ENCODE measurements at places on chromosomes 5 and 9.
A peak's percentile ranks its signal among the peaks of the same experiment; 100 is the strongest.

- no peak for DNase-seq
These were observed 38.5 kb upstream of the STX17 start for GRCh38 chr9:99867968-99868367.

DNA sequence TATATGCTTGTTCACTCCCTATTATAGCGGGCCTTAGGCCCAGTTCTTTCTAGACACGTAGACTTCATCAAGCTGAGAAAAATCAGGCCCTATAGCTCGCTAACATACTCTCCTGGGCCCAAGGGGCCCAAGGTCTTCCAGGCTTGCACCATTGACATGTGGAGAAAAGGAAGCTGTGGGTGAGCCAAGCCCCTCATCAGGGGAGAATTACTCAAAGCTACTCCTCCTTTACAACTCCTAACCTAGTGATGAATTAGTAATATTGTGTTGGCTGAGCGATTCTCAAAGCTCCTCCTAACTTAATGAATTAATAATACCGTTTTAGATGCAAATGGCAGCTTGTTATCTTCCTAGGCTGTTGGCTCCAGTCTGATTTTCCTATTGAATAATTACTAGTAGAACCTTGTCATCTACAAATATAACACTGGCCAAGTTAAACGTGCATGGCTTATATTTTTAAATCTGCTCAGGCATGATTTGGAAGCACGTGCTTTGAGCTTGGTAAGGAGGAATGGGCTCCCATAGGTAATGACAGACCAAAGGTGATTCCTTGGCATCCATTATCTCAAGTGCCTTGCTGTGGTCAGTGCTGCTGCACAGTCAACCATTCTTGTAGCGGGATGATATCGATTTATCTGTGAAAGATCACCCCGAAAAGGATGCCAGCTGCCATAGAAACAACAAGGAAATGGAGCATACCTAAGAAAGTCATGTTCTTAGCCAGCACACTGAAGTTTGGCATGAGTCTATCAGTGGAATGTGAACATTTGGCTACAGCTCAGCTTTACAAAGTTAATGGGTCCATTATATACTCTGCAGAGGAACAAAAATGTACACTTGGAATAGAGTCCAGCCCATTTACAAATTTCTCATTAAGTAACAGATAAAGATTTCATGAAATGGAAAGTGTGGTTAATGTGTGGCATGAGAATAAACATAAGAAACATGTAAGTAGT lies 23.8 kb downstream of the LVRN start:
- DNase-seq = no peak

- no peak for DNase-seq
These were observed 45.5 kb downstream of the RXRA start for GRCh38 chr9:134371731-134372130.

DNA sequence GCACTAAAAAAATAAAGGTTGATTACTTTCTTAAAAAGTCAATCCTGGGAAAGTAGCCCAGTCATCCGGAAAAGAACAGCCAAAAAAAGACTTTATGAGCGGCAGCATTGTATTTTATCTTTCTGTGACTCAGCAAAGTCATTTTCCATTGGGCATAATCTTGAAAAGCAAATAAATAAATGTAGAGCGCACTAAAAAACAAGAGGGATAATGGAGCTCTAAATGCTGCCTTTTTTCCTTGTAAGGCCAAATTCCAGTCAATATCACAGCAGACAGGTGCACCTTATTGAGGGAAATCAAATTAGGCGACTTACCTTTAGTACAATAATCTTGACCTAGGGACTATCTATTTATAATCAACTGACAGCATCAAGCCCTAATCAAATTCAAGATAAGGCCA lies 266.8 kb downstream of the MTRR start:
- no peak for DNase-seq

- DNase-seq = no peak
These were observed 29.8 kb downstream of the NR4A3 start for GRCh38 chr9:99851500-99851822.

- DNase-seq = peak; percentile 15
These were observed 16.9 kb downstream of the IL5 start for GRCh38 chr5:132526290-132526973.

DNA sequence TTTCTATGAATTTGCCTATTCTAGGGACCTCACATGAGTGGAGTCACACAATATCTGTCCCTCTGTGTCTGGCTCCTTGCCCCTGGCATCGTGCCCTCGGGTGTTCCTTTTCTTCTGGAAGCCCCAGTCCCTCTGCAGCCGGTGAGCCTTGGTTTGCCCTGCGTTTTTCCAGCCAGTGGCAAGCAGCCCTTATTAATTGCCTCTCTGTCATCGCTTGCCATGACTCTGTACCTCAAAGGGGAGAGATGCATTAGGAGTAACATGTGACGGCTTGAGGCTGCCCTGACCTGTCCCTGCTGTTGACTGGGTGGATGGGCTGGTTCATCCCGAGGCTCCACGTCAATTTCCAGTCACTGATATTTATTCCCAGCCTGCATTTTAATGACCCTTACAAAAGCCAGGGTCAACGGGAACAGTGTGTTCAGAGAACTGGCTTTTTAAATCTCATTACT lies 87.3 kb downstream of the CFAP90 start:
- DNase-seq = no peak

DNA sequence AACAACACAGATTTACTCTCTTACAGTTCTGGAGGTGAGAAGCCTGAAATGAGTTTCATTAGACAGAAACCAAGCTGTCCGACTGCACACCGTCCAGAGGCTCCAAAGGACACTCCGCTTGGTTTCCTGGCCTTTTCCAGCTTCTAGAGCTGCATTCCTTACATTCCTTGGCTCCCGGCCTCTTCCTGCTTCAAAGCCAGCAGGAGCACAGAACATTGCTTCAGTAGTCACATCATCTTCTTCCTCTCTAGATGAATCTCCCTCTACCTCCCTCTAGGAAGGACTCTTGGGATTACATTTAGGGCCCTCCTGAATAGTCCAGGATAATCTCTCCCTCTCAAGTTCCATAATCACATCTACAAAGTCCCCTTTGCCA lies 213.3 kb downstream of the CDK5RAP2 start:
- no peak for DNase-seq

GRCh38 chr9:71780953-71781352 lies 12.6 kb upstream of the CEMIP2 start:
- DNase-seq = no peak

GRCh38 chr9:134358026-134358661 lies 31.9 kb downstream of the RXRA start:
- DNase-seq = no peak

DNA sequence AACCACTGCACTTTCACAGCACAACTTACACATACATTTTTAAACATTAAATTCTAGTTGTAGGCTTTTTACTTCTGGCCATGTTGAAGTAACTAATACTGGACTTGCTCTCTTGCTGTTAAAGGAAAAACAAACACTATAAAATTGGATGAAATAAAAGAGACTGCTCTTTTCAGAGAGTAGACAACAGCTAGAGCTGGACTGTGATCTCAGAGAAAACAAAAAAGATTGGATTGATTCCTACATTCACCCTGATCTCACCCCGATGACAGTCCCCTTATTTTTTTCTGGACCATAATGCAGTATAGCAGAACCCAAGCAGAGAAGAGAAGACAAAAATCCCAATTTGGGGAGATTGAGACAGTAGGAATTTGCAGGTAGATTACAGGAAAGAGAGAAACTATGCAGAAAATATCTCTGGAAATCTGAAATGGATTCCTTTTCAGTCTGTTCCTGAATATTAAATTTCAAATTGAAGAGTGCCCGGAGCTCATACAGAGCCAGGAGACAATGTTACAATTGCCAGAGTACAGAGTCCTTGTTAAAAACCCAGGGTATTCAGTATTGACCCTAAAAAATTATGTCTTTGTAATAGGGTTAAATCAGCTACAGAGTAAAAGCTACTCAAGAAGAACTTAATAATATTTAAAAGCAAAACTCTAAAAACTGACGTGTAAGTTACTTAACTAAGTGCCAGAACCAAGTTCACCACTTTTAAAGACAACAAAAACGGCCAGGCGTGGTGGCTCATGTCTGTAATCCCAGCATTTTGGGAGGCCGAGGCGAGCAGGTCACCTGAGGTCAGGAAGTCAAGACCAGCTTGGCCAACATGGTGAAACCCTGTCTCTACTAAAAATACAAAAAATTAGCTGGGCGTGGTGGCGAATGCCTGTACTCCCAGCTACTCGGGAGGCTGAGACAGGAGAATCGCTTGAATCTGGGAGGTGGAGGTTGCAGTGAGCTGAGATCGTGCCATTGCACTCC lies 208.6 kb downstream of the MPDZ start:
- no peak for DNase-seq

- no peak for DNase-seq
These were observed 791.9 kb upstream of the CDH6 start for GRCh38 chr5:30401479-30402058.

DNA sequence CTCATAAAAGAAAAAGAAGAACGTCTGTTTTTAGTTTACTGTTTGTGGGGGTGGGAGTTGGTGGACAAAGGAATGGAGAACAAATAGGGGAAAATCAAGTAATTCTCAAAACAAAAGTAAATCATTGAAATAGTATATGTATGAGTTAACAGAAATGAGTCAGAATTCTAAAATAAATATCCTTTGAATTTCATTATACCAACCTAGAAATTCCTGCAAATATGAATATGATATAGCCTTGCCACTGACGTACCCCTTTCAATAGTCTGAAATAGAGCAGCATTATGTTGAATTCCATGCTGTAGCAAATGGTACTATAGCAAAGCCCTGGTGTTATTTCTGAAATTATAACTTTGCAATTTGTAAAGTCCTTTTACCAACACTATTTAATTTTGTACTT lies 29.6 kb upstream of the DTWD2 start:
- DNase-seq = no peak

- no peak for DNase-seq
These were observed 102.6 kb upstream of the TLE4 start for GRCh38 chr9:79469164-79469563.

DNA sequence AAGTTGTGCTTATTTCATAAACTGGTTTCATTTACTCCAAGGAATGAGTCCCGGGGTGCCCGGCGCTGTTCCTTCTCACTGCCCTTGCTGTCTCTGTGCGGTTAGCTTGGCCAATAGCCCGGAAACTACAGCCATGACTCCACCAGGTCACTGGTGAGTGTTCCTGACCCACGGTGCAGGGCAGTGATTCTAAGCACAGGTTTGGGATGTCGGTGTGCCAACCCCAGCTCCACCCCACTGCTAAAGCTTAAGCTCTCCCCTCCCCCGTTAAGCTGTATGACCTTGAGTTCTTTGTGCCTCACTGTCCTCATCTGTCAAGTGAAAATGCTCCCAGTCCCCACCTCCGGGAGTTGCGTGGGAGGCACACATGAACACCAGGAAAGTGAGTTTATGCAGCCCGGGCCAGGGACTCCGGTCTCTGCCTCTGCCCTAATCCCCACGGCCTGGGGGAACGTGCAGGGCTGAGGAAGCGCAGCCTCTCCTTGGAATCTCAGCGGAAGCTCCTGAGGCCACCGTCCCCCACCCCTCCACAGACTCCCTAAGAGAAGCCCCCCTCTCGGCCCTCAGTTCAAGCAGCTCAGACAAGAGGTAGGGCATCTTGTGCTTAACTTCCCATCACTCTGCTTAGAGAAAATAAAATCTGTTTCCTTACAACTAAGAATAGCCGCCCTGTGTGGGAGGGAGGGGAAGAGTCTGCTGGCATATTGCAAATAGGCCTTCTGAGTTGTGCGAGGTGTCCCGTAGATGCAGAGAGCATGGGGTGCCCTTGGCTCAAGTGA lies 92.0 kb upstream of the RAI14 start:
- no peak for DNase-seq

- DNase-seq = no peak
These were observed 461.2 kb downstream of the CDH12 start for GRCh38 chr5:22391956-22392355.

DNA sequence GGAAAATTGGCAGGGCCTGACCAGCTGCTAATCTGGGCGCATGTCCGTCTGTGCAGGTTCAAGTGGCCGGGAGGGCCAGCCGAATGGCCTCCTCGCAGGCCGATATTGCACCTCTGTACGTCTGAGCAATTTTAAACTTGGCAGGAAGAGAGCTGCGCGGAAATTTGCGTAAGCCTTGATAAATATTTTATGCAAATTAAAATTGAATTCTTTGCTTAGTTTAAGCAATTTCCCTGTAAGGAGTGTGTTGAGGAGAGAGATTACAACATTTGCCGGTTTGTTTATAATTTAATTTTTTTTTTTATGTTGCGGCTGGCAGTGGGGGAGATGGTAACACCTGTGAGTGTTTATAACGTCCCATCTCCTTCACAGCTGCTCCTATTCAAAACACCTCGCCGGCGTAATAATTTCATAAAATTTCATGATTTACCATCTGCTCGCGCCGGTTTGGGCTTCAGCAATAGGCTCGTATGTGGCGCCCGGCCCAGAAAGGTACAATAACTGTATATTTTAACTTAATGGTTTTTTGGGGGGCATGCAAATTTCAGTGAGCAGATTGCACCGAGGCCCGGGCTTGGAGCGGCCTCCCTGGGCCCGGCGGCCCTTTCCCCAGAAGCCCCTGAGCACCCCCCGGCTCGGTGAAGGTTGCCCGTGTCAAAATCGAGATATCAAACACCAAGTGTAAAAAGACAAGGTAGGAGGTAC lies 269.4 kb upstream of the MVB12B start:
- DNase-seq = peak; percentile 50

GRCh38 chr5:94698197-94698596 lies 79.7 kb downstream of the SLF1 start:
- DNase-seq = no peak

GRCh38 chr5:72711351-72711750 lies 105.1 kb upstream of the TNPO1 start:
- no peak for DNase-seq

- DNase-seq = no peak
These were observed 125.5 kb downstream of the GABRB2 start for GRCh38 chr5:161421067-161421466.

DNA sequence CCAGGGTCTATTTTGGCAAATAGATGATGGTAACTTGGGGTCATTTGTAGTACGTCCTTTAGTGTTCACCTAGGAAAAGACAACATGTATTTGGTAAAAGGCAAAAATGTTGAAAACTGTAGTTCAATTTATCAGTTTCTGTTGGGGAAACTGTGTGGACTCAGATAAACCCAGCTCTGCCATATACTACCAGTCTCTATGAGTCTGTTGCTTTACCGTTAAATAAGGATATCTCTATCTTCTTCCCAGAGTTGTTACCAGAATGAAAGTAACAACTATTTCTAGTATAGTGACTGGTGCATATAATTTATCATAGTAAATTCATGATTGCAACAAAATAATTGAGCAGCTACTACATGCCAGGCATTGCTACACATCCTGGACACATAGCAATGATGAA lies 3.8 kb upstream of the IQGAP2 start:
- DNase-seq = no peak

GRCh38 chr9:124776618-124776953 lies 347 bp upstream of the OLFML2A start:
- DNase-seq = no peak

- DNase-seq = no peak
These were observed 999.6 kb upstream of the DMAC1 start for GRCh38 chr9:8799206-8799605.

Data from NCI-H446 treated with DMSO at 0.1 percent for 48 hours (cell line).